ENCODE measurements at places on chromosomes 11 and 22. TPM values are rescaled to one million over a fixed set of nuclear protein-coding genes. Genes with fewer than 3 reads are reported as not detected.

DNA sequence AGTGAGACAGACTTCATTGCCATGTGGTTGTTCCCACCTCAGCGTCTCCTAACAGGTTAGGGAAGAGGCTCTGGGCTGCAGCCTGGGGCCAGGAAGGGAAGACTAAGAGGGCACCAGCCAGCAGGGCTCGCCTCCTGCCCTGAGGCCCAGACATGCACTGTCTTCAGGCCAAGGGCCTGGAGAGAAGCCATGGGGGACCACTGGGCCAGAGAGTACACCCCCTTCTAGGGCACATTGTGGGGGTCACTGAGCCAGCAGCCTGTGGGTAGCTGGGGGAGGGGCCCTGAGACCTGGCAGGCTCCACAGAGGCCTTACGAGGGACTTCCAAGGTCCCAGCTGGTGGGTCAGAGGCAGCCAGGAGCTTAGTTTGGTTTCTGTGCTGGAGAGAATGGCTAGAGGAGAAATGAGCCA lies 25.0 kb upstream of the MYRF start:
- DNase-seq: no peak

GRCh38 chr11:91730057-91730456 lies 494.6 kb upstream of the FAT3 start:
- DNase-seq: no peak

DNA sequence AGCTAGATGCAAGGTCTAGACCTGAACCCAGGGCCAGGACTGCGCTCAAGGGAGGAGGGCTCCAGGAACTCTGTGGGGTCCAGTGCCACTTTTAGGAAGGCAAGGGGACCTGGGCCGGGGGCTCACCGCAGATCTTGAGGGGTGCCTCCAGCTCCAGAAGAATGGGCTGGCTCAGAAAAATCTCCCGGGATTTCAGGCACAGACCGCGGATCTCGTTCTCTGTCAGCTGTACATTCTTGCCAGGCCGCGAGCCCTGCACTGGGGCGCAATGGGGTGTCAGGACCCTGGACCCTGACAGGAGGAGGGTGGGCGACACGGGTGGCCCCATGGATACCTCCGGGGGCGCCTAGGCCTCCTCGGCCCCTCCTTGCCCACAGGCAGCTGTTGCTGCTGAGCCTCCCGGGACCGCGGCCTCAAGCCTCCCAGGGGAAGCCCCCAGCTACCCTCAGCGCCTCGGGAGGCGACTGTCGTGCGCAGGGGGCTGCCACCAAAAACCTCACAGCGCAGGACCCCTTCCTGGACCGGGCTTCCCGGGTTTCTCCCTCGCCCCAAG lies 640 bp downstream of the PPP1CA start:
- no peak for DNase-seq

SCARF2 gene
- 1.8 TPM for polyA plus RNA-seq

All from B cell (primary cell).